NCI-H510A treated with DMSO at 0.1 percent for 48 hours (cell line): ENCODE measurements at places on chromosomes 11 and 22.

GRCh38 chr11:12725055-12725862 is 51.0 kb downstream of the TEAD1 start:
- no peak for DNase-seq

DNA sequence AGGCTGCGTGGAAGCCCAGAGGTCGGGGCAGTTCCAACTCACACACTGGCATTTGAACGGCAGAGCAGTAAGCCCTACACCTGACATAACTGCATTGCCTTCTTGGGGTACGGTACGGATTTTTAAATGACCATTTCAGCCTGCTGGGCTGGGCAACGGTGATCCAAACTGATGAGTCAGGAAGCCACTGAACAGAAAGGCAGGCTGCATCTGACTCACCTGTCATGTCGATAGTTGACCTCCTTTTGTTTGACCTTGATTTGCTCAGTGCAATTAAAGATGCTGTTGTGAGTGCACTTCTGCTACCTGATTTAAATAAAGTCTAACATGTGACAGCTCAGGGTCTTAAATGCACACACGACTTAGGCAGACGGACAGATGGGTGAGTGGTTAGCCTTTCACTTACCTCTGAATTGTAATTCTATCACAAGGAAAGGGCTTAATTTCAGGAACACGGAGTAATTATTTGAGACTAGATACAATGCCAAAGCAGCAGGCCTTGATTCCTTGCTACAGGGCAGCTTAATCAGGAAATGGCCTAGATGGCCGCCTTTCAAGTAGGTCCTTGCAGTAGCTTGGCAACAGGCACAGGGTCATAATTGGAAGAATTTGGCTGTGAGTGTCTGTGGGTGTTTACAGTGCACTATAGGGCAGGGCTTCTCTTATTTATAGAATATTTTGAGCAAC is 52.2 kb downstream of the BMAL1 start:
- DNase-seq, result peak; percentile 74

DNA sequence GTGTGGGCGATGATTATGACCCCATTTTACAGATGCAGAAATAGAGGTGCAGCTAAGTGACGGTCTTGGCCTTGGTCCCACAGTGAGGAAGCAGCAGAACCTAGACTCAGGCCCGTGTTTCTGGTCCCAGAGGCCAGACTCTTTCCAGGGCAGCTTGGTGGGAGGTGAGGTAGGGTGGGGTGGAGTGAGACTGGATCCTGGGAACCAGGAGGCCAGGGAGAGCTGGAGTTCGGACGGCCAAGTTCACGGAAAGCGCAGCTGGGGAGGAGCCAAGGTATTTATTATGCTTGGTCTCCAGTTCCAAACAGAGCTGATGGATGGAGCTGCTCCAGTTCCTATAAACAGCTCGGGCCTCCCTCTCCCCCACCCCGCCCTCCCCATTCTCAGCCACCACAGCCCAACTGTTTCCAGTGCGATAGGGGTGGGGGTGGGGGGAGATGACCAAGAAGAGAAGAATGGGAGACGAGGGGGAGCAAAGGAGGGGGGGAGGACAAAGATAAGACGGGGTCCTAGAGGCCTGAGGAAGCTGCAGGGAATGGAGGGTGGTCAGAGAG is 16.2 kb downstream of the LRRC32 start:
- DNase-seq, result no peak

DNA sequence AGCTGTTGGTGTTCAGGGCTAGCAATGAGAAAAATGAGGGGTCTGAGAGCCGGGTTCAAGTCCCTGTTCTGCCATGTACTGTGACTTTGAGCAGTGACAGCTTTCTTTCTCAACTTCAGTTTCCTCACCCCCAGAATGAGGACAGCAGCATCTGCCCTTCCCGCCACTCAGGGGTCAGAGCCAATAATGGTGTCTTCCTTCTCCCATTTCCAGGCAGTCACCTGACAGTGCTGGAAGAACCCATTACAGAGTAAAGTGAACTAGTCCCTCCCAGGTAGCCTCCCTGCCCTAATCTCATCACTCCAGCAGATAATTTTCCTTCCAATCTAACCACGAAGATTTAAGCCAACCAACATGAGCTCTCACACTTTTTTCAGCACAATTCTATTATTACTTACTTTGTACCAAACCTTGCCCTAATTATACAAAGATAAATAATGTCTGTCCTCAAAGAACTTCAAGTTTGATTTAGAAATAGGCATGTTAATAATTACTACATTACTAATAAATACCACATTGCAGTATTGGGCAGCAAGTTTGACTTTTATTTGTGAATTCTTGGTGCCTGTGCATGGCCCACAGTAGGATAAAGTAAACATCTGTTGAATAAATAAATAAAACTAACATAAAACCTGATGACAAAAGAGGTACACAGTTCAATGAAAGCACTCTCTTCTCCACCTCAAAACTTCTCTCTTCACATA is 61.0 kb downstream of the SERGEF start:
- no peak for DNase-seq

DNA sequence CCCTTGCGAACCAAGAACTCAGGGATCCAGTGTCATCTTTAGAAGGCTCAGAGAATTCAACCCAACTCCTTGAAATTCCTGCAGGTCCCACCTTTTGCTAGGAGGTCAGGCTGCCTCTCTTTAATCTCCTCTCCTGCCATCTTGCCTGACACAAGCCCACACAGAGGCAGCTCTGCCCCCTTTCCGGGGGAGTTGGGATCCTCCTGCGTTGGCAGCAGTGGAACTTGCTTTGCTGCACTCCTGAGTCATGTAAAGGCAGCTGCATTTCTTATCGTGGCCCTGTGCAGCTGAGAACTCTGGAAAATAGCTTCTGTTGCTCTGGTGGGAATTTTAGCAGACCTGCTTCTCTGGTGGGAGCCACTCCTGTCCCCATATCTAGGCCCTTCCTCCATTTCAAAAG is 142.3 kb upstream of the TBCEL start:
- no peak for DNase-seq

DNA sequence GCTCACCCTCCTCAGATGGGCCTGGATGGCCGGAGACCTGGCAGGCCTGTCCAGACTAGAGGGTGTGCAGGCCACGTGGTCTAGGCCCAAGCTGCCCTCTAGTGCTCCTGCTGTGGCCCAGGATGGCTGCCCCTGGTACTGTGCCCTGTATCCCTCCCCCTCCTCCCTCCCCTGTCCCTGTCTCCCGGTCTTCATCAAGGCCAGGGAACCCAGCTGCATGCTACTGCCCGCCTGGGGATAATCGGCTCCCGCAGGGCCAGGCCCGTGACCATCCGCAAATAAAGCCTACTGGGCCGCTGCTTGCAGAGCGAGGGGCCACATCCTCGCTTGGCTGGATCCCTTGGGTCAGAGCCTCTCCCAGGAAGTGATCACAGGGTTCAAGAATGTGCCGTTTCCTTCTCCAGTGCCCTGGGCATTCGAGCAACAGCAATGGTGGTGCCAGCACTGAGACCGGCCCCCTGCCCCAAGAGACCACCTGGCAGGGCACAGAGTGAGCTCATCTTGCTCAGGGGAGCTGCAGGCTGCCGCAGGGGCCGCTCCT is 51.1 kb downstream of the WNT7B start:
- no peak for DNase-seq

GRCh38 chr11:47848700-47849155 is 578 bp upstream of the NUP160 start:
- no peak for DNase-seq

DNA sequence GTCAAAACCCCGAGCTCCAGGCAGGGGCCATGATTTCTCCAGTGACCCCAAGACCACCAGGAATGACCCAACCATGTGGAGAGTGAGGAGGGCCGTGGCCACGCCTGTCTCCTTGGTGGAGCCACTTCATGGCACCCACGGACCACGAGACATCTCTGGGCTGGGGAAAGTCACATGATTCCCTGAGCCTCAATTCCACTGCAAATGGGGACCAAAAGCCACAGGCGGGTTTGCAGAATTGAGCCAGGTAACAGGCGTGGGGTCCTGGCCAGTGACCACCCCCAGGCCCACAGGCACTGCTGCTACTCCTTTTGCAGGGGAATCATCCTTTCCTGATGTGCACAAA is 178.9 kb downstream of the CTTN start:
- DNase-seq, result no peak

DNA sequence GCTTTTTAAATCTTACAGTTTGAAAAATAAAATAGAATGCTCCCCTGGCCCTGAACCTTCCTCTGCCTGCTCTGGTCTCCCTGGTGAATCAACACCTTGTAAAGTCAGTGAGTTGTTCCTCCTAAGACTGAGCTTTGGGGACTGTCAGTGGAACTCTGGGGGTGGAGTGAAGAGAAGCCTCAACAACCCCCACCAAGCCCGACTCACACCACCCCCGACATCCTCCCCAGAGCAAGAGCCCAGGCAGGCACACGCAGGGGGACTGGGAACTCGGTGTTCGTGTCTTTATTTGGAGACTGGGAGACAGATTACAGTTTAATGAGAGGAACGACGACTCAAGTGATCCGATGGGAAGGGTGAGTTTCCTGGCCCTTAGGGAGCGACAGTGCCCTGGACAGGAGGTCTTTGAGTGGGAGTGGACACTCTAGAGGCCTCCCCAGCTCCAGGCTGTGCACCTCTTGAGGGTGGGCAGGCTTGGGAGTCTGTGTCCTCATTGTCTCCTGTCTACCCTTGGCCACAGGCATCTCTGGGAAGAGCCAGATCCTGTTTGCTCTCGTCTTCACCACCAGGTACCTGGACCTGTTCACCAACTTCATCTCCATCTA is 6.2 kb downstream of the KDELR3 start:
- DNase-seq, result no peak

DNA sequence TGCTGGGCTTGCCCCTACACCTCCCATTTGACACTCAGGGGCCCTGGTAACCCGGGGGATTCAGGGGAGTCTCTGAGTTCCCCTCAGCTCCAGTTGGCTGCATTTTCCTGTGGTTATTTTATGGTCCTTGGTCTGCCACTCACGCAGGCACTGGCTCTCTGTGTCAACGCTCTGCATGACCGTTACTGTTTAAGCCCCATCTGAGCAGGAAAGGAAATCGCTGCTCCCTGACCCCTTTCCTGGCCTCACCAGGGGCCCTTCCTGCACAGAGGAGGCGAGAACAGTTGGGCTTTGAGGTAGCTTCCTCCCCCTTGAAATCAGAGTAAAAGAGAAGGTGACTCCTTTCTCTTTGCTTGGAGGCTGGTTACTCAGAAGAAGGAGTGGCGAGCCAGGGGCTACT is 2.4 kb downstream of the C1QTNF4 start:
- no peak for DNase-seq

GRCh38 chr22:49517211-49517610 is 310.5 kb downstream of the BRD1 start:
- DNase-seq, result no peak
